ENCODE measurements at places on chromosomes 2 and 18. TPM values are rescaled to one million over a fixed set of nuclear protein-coding genes. Genes with fewer than 3 reads are reported as not detected.
A peak's percentile ranks its signal among the peaks of the same experiment; 100 is the strongest.

The ZNF532 gene
- 112 TPM for polyA plus RNA-seq

The RAB12 gene
- polyA plus RNA-seq = 65.1 TPM

The IL1B gene
- 0.65 TPM for polyA plus RNA-seq

The SALL3 gene
- 9.6 TPM for polyA plus RNA-seq

The TMEFF2 gene
- 12.6 TPM for polyA plus RNA-seq

The FN1 gene
- polyA plus RNA-seq = 550 TPM

The NDUFV2 gene
- 131 TPM for polyA plus RNA-seq

The ATOH8 gene
- polyA plus RNA-seq = 10.3 TPM

The ALK gene
- polyA plus RNA-seq = 0.55 TPM

The KIAA2012 gene
- polyA plus RNA-seq = 0.12 TPM

The HOXD12 gene
- polyA plus RNA-seq = 0.32 TPM

The REG3G gene
- polyA plus RNA-seq = not detected

The ABHD1 gene
- 1.4 TPM for polyA plus RNA-seq

The STK11IP gene
- 31.2 TPM for polyA plus RNA-seq

DNA sequence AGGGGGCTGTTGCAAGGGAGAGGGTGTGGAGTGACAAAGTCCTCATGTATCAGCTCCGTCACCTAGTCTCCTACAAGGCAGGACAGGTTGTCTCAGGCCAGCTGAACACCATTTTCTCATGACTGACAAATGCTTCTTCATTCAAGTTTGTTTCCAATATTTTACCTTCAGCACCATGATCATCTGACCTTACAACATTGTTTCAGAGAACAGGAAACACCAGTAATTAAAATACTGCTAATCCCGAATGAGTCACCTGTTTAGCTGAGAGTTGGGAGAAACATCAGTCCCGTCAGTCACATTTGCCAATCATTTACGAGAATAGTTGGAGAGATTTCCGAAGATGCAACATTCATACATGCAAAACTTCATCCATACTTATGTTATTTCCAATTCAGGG is 25.7 kb upstream of the SP5 start:
- DNase-seq = no peak

DNA sequence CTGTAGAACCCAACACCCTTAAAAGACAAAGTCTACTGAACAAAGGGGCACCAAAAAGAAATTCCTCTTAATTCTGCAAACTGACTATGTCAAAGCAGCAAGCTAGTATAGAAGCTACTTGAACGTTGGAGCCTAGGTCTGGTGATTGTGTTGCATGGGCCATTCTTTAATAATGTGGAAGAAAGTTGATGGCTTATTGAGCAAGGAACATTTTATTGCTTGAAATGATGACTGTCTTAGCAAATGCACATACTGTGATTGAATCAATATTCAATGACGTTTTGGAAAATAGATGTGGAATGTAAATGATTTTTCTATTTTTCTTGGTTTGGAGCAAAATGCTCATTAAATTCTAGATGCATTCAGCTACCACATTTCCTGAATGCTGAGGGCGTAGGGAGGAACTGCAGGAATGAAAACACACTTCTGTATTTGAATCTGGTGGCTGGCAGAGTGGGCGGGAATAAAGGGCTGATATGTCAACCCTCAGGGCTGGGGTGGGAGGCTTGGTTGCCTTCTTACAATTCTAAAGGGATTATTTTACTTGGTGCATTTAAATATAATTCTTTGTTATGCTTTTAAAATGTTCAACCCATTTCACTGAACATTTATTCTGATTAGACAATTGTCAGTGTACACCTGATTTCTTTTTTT is 26.5 kb downstream of the MYO3B start:
- DNase-seq = no peak

GRCh38 chr18:42742474-42742873 is 373.0 kb downstream of the RIT2 start:
- DNase-seq = no peak

DNA sequence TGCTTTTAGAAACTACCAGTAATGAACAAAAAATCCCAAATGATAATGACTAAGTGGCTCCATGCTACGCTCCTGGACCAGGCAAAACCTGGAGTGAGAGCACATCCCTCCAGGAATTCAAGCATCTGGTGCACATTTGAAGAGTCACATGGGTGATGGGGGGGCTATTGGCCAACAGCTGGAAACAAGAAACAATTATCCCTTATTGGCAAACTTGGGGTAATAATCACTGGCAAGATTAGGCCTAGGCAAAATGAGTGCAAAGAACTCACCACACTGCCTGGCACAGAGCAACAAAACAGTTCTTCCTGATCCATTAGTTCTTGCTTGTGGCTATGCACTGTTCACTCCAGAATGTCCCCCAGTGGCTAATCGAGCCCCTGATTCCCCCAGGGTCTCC is 66.1 kb downstream of the GYPC start:
- no peak for DNase-seq

GRCh38 chr2:127040169-127040568 is 66.8 kb downstream of the BIN1 start:
- DNase-seq = no peak

GRCh38 chr2:167946441-167946841 is 301.0 kb downstream of the STK39 start:
- peak; percentile 49 for DNase-seq

- DNase-seq = no peak
These were observed 46.2 kb upstream of the ITGAV start for GRCh38 chr2:186543561-186544131.

DNA sequence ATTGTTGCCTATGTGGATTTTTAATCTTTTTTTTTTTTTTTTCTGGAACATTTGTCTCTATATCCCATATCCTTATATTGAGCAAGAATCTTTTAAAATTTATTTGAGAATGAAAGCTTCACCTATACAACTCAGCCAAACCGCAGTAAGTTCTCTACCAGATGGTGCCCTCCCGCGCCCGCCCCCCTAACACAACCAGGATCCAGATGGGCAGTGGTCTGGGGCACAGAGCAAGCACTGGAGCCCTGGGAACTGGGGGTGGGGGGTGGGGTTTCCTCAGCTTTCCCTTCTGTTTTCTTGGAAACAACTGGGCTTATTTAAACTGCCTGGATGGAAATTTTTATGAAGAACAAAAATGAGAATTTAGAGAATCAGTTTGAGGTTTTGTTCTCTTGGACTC is 74.6 kb downstream of the ACAA2 start:
- DNase-seq = no peak

- DNase-seq = no peak
These were observed 5.1 kb upstream of the MTERF4 start for GRCh38 chr2:241107031-241107783.

DNA sequence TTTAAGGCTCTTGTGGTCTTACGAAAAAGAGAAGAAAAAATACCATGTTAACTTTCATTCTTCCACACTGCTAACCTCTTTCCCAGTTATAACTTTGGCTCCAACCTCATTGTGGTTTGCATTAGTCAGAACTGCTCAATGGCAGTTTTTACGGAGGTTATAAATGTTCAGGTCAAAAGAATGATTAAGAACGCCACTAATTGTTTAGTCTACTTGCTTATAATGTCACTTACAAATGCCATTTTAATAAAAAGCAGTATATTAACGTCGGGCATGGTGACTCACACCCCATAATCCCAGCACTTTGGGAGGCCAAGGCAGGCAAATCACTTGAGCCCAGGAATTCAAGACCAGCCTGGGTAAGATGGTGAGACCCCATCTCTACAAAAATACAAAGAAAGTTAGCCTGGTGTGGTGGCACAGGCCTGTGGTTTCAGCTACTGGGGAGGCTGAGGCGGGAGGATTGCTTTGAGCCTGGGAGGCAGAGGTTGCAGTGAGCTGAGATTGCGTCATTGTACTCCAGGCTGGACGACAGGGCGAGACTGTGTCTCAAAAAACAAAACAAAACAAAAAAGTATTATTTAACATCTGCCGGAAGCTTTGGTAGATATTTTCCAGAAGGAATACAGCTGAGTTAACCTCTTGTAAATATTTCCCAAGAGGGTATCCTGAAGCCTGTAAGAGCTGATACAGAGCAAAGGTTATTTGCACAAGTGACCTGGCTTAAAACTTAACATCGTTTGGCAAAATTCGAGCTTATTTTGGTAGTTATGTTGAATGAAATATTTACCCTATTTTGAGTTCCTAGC is 5.1 kb downstream of the AGPS start:
- DNase-seq = no peak

DNA sequence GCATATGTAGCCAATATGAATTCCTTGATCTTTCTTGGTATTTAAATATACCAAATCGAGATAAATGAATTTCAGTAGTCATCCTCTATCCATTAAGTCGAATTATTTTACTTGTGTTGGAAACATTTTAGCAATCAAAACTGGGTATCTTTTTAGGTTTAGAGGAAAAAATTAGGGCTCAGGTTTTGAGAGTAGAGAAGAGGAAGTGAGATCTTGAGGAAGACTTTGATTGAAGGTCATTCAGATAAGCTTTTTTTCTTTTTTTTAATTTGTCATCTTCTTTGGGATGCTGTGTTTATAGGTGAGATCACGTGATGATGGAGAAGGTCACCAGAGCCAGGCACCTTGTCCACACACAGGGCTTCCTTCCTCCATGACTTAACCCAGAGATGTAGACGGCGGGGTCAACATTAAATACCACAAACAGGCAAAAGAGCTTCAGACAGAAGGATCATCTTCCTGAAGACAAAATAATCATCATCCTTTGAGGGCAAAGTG is 750.1 kb downstream of the RNF144A start:
- DNase-seq = no peak

DNA sequence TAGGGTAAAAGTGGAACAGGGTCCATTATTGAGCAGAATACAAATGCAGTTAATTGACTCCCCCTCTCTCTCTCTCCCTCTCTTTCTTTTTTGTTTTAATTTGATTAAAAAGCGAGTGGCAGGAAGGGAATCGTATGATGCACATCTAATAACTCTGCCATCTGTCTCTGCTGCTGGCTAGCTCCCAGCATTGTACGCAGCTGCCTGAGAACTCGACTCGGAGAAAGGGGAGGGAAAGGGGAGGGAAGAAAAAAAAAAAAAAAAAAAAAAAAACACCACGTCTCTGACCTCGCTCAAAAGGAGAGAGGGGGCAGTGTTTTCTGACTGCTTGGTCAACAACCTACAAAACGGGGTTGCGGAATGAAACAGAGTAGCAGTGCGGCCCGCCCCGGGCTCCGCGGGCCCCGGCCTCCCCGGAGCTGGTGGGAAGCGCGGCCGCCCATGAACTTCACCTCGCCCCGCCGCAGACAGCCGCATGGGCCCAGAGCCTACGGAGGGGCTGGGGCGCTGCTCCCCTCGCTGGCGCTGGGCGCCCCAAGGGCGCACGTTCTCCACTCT is 265.7 kb downstream of the TCF4 start:
- DNase-seq = peak; percentile 91

DNA sequence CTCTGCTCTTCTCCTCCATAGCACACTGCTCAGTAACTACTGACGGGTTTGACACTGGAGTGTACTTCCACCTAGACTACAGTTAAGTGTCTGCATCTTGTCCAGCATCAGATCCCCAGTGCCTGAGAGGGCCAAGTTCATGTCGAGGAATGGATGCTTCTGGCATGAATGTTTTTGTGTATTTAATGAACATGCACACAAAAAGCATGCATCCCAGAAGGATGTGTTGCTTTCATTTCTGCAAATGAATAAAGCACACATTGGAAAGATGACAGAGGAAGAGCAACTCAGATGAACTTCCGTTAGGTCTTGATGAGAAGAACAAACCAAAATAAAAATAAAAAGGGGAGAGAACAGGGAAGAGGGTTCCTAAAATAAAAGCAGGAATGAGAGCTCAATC is 27.9 kb downstream of the C2orf49 start:
- DNase-seq = no peak

DNA sequence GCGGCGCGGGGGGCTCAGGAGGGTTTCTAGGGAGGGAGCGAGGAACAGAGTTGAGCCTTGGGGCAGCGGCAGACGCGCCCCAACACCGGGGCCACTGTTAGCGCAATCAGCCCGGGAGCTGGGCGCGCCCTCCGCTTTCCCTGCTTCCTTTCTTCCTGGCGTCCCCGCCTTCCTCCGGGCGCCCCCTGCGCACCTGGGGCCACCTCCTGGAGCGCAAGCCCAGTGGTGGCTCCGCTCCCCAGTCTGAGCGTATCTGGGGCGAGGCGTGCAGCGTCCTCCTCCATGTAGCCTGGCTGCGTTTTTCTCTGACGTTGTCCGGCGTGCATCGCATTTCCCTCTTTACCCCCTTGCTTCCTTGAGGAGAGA is 5.2 kb downstream of the PROC start:
- DNase-seq = no peak

DNA sequence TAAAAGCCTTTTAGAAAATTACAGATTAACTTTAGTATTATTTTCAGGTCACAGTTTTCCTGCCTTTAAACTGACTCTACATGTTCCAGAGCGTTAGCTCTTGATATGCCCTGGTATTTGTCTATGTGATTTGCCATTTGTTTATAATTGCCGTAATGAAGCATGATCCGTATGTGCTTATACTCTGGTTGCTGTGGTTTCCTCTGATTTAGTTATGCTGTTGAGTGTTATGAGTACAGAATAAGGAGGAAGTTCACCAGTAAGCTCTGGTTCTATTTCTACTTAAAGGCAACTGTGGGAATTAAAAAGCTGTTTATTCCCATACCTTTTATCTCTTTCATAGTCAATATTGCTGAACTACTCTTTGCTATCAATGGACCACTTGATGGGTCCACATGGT is 123.5 kb downstream of the OSBPL6 start:
- DNase-seq = no peak

DNA sequence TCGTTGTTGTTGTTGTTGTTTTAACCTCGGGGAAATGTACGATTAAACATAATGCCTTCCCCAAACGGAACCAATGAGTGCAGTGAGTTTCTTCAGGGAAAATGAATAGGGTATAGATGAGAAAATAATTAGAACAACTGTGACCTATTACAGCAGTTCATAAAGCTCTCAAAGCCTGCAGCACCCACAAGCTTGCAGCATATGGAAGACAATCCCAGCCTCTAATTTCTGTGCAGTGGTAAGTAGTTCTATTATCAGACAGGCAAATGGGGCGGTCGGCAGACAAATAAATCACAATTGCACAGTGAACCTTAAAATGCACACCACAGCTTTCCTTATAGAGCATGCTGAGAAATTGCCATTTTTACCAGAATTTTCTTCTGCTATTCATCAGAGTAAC is 159.5 kb downstream of the MYT1L start:
- DNase-seq = no peak

Measured in left kidney (tissue), 8 donors.